NCI-H460 (cell line): ENCODE measurements at places on chromosomes 13 and 19.
A peak's percentile ranks its signal among the peaks of the same experiment; 100 is the strongest.

DNA sequence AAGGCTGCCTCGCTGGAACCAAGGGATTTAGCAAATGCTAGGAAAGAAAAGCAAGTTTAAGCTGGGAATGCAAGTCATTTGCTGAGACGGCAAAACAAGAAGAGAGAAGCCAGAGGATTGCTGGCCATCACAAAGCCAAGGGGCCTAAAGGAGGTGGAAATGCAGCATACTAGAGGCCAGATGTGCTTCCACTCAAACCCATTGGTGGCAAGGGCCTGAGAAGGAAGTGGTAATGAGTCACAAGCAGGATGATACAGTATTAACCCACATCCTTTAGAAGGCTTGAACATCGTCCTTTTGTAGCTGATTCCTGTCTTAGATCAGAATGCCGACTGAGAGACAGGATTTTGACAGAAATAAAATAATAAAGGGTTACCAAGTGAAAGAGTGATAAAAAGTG is 68.2 kb downstream of the ITGBL1 start:
- no peak for DNase-seq

- DNase-seq = no peak
Observed at GRCh38 chr13:42497798-42498197, 76.2 kb upstream of the TNFSF11 start.

DNA sequence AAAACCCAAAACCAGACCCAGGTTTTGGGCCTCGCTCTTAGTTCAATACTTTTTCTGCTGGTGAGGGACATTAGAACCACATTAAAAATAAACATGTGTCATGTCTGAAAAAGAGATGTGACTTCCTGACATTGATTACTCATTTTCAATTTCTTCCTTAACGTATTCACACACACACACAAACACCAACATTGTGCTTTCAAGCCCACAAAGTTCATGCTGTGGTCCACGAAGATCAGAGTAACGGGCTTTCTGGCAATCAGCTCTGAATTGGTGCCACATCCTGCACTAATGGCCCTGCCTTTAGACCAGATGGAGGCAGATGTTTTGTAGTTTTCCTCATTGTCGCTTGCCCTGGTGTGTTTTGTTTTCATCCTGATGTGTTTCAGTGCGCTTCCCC is 47.9 kb upstream of the POMP start:
- DNase-seq = no peak

GRCh38 chr13:97226788-97227627 is 4.9 kb downstream of the MBNL2 start:
- no peak for DNase-seq

GRCh38 chr13:42078128-42078808 is 29.8 kb downstream of the DGKH start:
- DNase-seq = peak; percentile 6
